Activated T-helper 2 cell treated with anti-CD3 and anti-CD28 coated beads, Interferon-gamma antibody, Interleukin-2, Interleukin-4, amounts not matched to agents 10 μg/mL and 5 μg/mL and 100 μg/mL, durations not matched to agents 14 hours and 24 hours and 36 hours (primary cell): ENCODE measurements at places on chromosomes 5 and 9. TPM values are rescaled to one million over a fixed set of nuclear protein-coding genes. Genes with fewer than 3 reads are reported as not detected.

- peaks cover 9% of the 10 kb centered on the region for H3K27me3 ChIP-seq
- H3K4me1 ChIP-seq: no peaks in the 10 kb centered on the region
- no peak overlapping the region for H3K27ac ChIP-seq
- no peak for DNase-seq
These were observed 164.1 kb upstream of the ZNF618 start for GRCh38 chr9:113712053-113712452.

- H3K27ac ChIP-seq: no peak overlapping the region
- no peaks in the 10 kb centered on the region for H3K36me3 ChIP-seq
- DNase-seq: no peak
- H3K4me1 ChIP-seq: peaks cover 5% of the 10 kb centered on the region
- peaks cover 17% of the 10 kb centered on the region for H3K27me3 ChIP-seq
These were observed 124.2 kb downstream of the WNK2 start for GRCh38 chr9:93308158-93308602.

The GFPT2 gene
- 0.37 TPM in 1 of 2 replicates, not detected in the other for total RNA-seq

The NTMT1 gene
- 58.4 and 61.5 TPM in 2 replicates for total RNA-seq

The SLC6A19 gene
- total RNA-seq: not detected in 2 replicates

DNA sequence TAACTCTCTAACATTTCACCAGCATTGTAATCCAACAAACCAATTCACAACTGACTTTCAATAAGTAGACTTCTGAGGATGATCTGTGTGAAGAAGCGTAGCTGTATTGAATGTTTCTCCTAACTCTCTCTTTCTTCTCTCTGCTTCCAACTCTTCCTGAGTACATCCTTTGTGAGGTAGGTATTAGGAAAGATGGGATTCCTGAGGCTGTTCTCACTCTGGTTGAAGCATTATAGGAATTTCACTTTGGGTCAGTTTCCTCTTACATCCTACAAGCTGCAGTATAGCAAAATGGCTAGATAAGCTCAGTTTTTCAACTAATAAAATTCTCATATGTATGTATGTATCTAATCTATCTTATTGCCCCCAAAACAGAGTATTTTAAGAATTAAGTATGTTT is 702.8 kb downstream of the CETN3 start:
- no peak overlapping the region for H3K27ac ChIP-seq
- no peaks in the 10 kb centered on the region for H3K4me1 ChIP-seq
- no peaks in the 10 kb centered on the region for H3K36me3 ChIP-seq
- H3K4me3 ChIP-seq: no peak overlapping the region

GRCh38 chr5:35554016-35554415 is 63.6 kb upstream of the SPEF2 start:
- H3K4me1 ChIP-seq: no peaks in the 10 kb centered on the region
- H3K27me3 ChIP-seq: no peaks in the 10 kb centered on the region
- DNase-seq: no peak
- H3K36me3 ChIP-seq: no peaks in the 10 kb centered on the region
- no peak overlapping the region for H3K4me3 ChIP-seq

- no peak for DNase-seq
- no peak overlapping the region for H3K27ac ChIP-seq
- no peak overlapping the region for H3K4me3 ChIP-seq
- no peaks in the 10 kb centered on the region for H3K36me3 ChIP-seq
These were observed 21.5 kb downstream of the COL5A1 start for GRCh38 chr9:134663084-134663483.

DNA sequence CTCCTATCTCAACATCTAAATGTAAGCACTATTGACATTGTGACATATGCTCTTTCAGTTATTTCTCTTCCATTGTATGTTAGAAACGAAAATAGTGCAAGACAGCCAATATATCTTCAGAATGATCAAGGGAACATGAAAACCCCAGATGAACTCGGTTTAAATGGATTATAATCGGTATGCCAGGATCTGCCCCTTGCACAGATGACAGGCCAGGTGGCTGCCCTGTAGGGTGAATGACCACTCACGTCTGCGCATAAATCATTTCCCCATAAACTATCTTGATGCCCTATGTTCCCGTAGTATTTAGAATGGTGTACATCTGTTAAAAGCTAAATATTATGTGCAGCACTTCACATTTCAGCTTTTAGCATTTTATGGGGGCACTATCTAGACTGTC is 69.7 kb upstream of the RANBP3L start:
- no peaks in the 10 kb centered on the region for H3K4me1 ChIP-seq
- H3K36me3 ChIP-seq: no peaks in the 10 kb centered on the region
- DNase-seq: no peak
- H3K4me3 ChIP-seq: no peak overlapping the region
- no peak overlapping the region for H3K27ac ChIP-seq

- no peaks in the 10 kb centered on the region for H3K4me1 ChIP-seq
- no peak overlapping the region for H3K4me3 ChIP-seq
- no peak for DNase-seq
- H3K27ac ChIP-seq: no peak overlapping the region
- H3K27me3 ChIP-seq: no peaks in the 10 kb centered on the region
These were observed 1296.8 kb upstream of the CDH6 start for GRCh38 chr5:29896646-29897045.

DNA sequence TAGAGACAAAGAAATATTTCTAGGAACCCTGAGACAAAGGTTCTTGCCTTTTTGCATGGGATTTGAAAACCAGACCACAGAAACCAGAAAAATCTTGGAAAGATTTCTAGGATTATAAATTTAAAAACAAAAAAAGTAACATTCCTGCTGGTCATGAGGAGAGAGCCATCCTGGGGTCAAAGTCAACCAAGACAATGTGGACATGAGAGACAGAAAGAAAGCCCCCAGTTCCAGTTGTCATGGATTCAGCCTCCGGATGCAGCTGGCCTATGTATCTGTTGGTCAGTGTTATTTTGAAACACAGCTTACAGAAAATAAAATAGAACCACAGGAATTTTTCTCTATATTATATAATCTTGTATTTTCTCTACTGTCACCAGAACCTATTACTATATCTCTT is 24.4 kb upstream of the RGMB start:
- no peaks in the 10 kb centered on the region for H3K4me1 ChIP-seq
- no peak overlapping the region for H3K4me3 ChIP-seq
- no peak for DNase-seq
- peaks cover 7% of the 10 kb centered on the region for H3K27me3 ChIP-seq
- no peaks in the 10 kb centered on the region for H3K36me3 ChIP-seq

GRCh38 chr9:116337015-116337414 is 183.4 kb downstream of the PAPPA start:
- H3K27ac ChIP-seq: no peak overlapping the region
- H3K4me3 ChIP-seq: no peak overlapping the region
- H3K36me3 ChIP-seq: no peaks in the 10 kb centered on the region
- no peaks in the 10 kb centered on the region for H3K4me1 ChIP-seq
- H3K27me3 ChIP-seq: no peaks in the 10 kb centered on the region

DNA sequence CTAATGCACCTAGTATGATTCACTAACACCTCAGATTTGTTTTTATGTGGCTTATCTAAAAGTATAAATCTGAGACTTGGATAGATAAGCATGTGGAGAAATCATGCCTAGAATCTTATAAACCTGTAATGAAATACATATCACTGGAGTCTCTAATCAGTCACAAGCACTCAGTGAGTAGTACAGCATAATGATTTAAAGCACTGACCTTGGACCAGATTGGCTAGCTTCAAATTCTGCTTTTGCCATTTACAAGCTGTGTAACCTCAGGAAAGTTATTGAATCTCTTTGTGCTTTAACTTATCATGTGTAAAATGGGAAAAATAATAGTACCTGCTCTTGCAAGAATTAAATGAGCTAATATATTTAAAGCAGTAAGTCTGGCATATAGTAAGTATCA is 61.2 kb upstream of the ALDH1A1 start:
- no peak for DNase-seq
- H3K27me3 ChIP-seq: peaks cover 5% of the 10 kb centered on the region
- no peaks in the 10 kb centered on the region for H3K4me1 ChIP-seq
- no peaks in the 10 kb centered on the region for H3K36me3 ChIP-seq
